ENCODE measurements at places on chromosomes 1 and 21. TPM values are rescaled to one million over a fixed set of nuclear protein-coding genes. Genes with fewer than 3 reads are reported as not detected.

Gene UBXN10
- 0.14 TPM for total RNA-seq

Gene NBPF6
- total RNA-seq: not detected

Gene DNM3
- 0.46 TPM for total RNA-seq

Gene TGFB2
- total RNA-seq: 9.0 TPM

Gene CC2D1B
- 28.6 TPM for total RNA-seq
